AG08395 (cell line): ENCODE measurements at places on chromosomes 12 and 14.

- DNase-seq = no peak
Measured at GRCh38 chr12:49277466-49277865, 12.6 kb downstream of the TUBA1C start.

DNA sequence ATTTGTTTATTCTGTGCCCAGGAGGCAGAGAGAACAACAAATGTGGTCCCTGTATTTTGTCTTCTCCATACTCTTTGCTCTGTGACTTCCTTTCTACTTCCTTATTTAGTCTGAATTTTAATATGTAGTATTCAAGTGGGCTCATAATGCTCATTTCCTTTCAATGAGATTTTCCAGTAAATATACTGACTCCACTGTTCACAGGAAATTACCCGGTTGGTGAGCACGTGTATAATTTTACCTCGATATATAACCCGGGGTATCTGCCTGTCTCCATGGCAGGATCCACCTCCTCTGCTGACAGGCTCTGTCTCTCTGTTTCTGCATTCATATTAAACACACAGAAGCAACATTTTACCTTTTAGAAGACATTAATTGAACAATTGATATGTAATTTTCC is 166.0 kb downstream of the SLC38A4 start:
- DNase-seq = no peak

DNA sequence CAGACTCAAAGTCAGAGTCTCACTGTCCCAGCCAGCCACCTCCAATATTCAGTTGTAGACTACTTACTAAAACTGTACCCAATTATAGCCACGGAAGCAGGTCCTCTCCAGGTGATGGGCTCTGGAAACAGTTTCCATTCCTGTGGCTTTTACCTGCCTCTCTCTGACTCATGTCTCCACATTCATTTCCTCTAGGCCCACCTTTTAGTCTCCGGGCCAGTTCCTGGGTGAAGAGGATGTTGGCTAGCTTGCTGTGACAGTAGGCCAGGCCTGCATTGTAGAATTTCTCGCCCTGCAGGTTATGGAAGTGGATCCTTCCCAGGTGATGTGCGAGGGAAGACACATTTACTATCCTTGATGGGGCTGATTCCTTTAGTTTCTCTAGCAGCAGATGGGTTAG is 5.6 kb downstream of the RDH11 start:
- DNase-seq = no peak

- no peak for DNase-seq
Measured at GRCh38 chr14:99675382-99675835, 8.7 kb upstream of the CYP46A1 start.

DNA sequence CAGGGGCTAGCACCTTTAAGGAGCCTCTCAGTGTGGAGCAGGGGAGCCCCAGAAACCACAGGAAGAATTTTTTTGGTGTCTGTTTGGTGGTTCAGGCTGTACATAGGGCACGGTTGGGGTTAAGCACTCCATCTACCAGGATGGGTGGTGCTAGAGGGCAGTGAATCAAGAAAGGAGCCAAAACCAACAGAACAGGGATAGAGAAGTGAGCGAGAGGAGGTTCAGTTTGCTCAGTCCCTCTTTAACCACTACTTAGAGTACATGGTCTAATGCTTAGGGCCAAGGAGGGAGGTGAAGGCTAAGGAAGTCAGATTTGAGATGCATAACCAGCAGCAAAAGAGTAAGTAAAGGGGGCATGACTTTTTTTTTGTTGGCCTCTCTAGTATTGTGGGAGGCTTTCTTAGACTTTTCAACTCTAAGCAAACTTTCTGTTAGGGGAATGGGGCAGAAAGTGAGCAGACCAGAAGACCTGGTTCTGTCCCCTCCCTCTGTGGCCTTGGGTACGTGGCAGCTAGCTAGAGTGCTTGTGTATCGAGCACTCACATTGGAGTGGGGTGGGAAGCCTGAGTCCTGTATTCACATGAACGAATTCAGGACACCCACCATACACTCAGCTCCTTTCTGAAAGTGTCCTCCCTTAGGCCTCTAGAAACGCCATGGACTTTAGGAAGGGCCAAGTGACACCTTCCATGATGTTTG is 6.6 kb upstream of the NPFF start:
- DNase-seq = no peak

- DNase-seq = no peak
Measured at GRCh38 chr12:101327051-101327450, 47.1 kb downstream of the UTP20 start.

DNA sequence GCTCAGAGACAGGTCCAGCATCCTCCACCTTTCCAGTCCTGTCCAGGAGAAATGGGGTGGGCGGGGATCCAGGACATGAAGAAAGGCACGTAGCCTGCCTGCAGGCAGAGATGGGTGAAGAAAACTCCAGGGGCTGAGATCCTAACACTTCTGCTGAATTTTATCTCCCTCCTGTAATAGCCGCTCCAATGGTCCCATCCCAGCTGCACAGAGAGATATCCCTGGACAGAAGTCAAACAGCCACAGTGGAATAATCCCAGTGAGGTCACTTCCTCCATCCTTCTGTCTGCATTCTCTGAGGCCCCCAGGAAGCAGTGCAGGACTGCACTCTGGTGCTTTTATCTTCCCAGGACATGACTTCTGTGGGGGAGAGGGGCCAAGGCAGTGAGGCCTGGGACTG is 26.3 kb downstream of the KRT18 start:
- peak; percentile 36 for DNase-seq

DNA sequence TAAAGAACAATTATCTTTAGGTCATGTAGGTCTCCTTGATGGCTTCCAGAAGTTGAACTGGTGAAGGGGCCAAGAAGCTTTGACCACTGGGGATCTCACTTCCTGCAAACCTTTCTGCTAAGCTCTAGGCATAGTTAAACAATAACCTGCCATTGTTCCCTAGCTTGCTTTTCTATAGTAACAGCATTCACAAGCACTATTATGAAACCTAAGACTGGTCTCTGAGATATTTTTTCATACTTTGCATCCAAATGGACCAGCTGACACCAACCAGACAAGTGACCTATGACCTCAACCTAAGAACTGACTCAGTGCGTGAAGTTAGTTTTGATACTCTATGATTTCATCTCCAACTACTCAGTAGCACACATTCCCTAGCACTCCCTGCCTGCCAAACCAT is 129.1 kb downstream of the PTPRB start:
- no peak for DNase-seq

GRCh38 chr12:97118796-97119375 is 211.8 kb downstream of the NEDD1 start:
- DNase-seq = no peak

- DNase-seq = no peak
Measured at GRCh38 chr14:23663127-23663526, 27.0 kb downstream of the DHRS2 start.

GRCh38 chr12:48022676-48023385 is 18.6 kb upstream of the COL2A1 start:
- DNase-seq = no peak

- DNase-seq = no peak
Measured at GRCh38 chr14:77372304-77372841, 4.5 kb downstream of the TMED8 start.

DNA sequence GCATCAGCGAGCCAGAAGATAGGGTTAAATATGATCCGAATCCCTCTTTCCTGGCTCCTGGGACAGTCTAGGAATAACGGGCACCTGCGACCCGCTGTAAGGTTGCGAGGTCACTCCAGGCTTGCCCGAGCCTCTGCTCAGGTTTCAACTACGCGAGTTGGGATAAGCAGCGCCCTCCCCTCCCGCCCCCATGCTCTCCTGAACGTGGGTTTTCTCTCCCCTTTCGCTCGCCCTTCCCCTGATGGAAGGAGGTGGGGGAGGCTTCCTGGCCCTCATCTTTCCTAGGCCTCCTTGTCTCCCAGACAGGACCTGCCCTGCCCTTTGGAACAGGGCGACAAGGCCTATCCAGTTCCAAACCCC is 753 bp upstream of the ATP5MC2 start:
- peak; percentile 25 for DNase-seq

- no peak for DNase-seq
Measured at GRCh38 chr12:25319233-25319984, 68.7 kb upstream of the KRAS start.

GRCh38 chr12:15146585-15146984 is 74.6 kb downstream of the RERG start:
- DNase-seq = no peak

DNA sequence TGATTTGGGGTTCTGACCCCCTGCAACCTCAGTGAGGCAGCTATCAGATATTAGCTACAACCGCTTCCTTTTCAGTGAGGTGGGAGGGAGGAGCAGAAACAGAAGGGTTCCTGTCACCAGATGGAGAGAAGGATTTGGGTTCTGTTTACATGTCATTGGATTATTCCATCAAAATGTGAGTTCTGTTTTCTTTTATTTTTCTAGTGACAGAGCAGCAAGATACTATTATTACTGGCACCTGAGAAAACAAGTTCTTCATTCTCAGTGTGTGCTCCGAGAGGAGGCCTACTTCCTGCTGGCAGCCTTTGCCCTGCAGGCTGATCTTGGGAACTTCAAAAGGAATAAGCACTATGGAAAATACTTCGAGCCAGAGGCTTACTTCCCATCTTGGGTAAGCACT is 52.8 kb downstream of the FRMD6 start:
- DNase-seq = no peak

- DNase-seq = peak; percentile 24
Measured at GRCh38 chr14:21917699-21918436, 244.2 kb upstream of the OR4E1 start.

GRCh38 chr14:26870722-26871617 is 273.1 kb upstream of the NOVA1 start:
- DNase-seq = no peak

- DNase-seq = no peak
Measured at GRCh38 chr14:90379106-90379505, 17.7 kb upstream of the CALM1 start.

- DNase-seq = no peak
Measured at GRCh38 chr12:121282072-121282742, 14.3 kb downstream of the CAMKK2 start.

DNA sequence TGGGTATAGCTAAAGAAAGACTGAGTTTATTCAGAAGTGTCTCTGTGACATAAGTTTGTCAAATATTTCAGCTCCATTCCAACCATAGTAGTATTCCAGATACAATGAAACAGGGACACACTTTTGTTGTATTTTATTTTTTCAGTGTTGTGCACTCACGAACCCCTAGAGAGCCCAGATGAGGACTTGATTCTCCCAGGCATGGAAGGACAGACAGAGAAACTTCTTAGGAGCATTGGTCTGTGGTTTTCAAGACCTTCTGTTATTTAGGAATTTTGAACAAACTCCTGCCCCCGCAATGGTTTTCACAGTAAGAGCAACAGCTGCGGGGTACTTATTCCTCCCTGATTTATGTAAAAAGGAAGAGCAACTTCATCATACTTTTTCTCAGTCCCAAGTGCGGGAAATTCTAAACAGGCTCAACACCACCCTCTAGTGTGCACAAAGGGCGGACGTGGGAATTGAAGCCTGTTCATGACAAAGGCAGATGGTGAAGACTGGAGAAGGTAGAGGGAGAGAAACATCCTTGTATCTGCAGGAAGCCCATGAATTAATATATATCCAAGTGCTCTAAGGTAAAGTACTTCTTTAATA is 147.6 kb downstream of the PAH start:
- peak; percentile 81 for DNase-seq

DNA sequence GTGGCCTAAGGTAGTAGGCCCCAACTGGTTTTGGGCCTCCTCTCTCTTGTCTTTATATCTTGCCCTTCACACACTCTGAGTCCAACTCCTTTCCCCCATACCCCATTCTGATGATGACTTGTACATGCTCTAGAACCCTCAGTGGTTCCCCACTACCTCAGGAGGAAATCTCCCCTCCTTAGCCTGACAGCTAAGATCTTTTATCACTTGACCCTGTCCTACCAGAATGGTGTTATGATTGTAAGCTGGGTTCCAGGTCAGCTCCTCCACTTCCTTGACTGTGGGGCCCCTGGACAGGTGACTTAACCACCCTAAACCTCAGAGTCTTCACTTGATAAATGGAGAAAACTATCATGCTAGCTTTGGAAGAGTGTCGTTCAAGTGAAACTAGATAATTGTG is 9.4 kb upstream of the MYL2 start:
- no peak for DNase-seq

DNA sequence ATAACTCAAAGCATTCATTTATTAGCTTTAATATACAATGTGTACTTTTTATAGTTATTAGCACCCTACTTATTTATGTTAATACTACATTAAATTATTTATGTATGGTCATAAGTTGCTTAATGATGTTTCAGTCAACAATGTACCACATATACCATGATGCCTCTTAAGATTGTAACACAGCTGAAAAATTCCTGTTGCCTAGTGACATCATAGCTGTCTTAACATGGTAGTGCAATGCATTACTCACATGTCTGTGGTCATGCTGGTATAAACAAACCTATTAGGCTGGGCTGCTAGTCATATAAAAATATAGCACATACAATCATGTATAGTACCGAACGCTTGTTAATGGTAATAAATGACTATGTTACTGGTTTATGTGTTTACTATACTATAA is 120.4 kb downstream of the ANO6 start:
- peak; percentile 25 for DNase-seq

- no peak for DNase-seq
Measured at GRCh38 chr14:68373847-68374444, 418.9 kb downstream of the ZFP36L1 start.

DNA sequence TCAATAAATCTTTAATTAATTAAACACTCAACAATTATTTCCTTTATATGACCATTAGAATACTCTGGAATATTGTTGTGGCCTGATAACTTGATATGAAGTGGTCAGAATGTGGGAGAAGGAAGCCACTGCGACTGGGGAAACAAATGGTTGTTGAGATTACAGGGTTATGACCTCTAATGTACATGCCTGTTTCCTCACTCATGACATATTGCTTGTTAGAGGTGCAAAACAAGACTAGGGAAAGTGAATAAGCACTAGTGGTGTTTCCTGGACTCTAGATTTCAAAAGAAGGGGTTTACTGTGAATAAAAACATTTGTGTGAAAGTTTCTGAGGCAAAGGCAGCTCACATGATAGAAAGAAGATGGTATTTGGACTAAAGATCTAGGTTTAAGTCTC is 53.3 kb downstream of the STAB2 start:
- DNase-seq = no peak

GRCh38 chr14:105039458-105040205 is 18.7 kb upstream of the CDCA4 start:
- no peak for DNase-seq

GRCh38 chr12:51415931-51416330 is 8.7 kb upstream of the SLC4A8 start:
- no peak for DNase-seq

- DNase-seq = no peak
Measured at GRCh38 chr12:125125271-125125670, 60.0 kb downstream of the AACS start.

GRCh38 chr14:32121948-32122347 is 44.8 kb downstream of the ARHGAP5 start:
- DNase-seq = no peak
